ENCODE measurements at places on chromosomes 6 and 20. TPM values are rescaled to one million over a fixed set of nuclear protein-coding genes. Genes with fewer than 3 reads are reported as not detected.

ANKRD66 gene
- polyA plus RNA-seq: 0.06 TPM

TGM3 gene
- 0.82 TPM for polyA plus RNA-seq

GRCh38 chr6:18481870-18482269 is 94.7 kb downstream of the RNF144B start:
- no peak for DNase-seq

DNA sequence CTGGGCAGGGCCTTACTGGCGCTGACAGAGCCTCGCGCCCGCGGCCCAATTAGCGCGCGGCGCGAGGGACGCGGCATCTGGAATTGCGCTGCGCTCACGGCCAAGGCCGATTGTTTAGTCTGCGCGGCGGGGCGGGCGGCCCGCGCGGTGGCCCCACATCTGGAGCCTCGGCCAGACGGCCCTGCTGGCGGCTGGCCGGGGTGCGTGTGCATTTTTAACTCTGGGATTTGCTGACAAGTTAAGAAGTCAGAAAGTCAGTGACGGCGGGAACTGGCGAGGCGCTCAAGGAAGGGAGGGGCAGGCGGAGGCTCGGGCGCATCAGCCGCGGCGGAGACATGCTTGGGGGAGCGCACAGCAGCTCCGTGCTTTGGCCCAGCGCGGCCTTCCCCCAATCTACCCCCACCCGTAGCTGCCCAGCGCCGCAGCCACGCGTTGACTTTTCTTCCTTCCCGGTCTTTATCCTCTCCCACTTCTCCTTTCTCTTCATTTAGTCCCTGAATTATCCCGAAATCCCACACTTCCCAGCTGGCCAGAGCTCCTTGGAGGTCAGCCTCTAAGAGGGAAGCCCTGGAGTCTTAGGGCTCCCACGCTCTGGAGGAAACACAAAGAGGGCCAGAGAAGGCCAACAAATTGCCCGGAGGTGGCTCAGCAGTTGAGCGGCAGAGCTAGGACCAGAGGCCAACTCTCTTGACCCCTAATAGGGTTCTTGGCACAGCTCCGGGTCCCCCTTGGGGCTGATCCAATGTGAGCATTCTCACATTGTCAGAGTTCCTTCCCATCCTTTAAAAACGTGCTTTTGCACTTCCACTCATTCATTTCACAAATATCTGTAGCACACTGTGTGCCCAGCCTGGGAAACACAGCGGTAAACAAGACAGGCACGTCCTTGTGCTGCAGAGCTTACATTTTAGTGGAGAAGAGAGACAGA is 40.8 kb upstream of the FOXP4 start:
- no peak for DNase-seq

- DNase-seq: no peak
Observed at GRCh38 chr6:108198761-108199498, 33.1 kb downstream of the NR2E1 start.

LIN28B gene
- polyA plus RNA-seq: 0.06 TPM

WFDC12 gene
- not detected for polyA plus RNA-seq

GRCh38 chr6:123321020-123321419 is 315.7 kb downstream of the TRDN start:
- DNase-seq: no peak

GRCh38 chr6:109304284-109305015 is 77.8 kb downstream of the CD164 start:
- no peak for DNase-seq

EDEM2 gene
- polyA plus RNA-seq: 16.8 TPM

DNA sequence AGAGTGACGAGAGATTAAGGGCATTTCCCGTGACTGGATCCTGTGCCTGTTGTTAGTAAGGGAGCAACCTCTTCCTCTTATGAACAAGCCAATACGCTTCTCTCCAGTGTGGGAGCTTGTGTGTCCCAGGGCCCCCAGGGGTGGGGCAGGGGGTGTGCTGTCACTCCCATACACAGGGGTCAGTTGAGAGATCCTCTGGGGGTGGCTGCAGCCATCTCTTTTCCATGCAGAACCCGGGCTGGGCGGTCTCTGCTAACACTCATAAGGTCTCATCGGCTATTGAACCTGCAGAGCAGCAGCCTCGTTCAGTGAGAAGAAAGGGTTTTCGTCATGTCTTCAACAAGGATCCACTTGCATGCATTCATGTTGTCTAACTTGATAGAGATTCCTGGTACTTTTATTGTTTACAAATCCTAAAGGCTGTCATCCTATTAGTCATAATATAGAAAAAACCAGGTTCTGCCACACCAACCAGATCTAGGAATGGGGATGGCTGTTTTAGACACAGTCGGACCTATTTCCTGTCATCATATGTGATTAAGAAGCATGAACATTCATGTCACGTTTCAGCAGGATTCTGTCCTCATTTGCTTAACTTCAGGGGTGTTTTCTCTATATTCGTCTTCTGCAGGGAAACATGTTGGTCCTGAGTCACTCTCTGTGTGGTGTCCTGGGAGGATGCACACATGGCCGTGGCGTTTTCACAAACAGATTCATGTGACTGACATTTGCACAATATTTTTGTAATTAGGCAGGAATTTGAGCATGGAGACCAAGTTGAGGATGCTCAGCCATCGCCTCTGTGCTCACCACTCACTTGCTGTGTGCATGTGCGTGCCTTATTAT is 13.3 kb upstream of the THBS2 start:
- no peak for DNase-seq

DNA sequence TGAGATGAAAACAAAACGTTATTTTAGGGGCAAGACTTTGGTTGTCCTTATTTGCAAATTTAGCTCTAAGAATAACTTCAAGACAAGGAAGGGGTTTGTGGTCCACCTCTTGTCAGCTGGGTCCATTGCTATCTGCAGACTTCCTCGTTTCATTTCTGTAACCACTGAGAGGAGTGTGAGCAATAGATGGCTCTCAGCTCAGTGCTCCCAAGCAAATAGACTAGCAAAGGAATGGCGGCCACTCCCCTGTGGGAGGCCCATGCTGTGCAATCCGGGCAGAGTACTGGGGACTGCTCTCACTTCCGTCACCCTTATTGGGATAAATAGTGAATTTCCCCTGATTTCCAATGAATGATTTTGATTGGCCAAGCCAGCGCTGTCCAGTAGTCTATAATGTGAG is 176.6 kb downstream of the ZDHHC14 start:
- no peak for DNase-seq

HLA-DRB5 gene
- 15.4 TPM for polyA plus RNA-seq

- DNase-seq: no peak
Observed at GRCh38 chr6:35136185-35136584, 5.0 kb downstream of the TCP11 start.

DNA sequence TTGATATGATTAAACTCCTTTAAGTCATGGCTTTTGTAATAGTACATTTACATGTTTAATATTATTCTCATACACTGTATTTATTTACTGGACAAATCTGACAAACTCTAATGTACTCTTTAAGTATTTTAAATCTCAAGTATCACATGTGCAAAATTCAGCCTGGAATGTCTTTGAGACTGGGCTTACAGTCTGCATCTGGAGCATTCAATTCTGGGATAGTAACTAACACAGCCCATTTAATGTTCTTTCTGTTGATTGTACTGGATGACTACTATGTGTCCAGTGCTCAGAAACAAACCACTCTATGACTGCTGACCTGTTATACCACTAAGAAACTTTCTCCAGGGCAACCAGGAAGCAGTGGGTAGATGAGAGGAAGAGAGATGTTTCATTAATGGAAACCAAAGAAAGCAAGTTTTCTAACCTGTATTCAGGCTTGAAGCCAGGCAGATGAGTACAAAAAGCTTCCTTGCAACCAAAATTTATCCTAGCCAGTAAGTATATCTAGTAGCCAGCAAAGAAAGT is 26.8 kb downstream of the FBXL4 start:
- DNase-seq: no peak

- no peak for DNase-seq
Observed at GRCh38 chr6:107987805-107988204, 29.8 kb upstream of the SEC63 start.

COX4I2 gene
- 2.4 TPM for polyA plus RNA-seq

GRCh38 chr6:105401247-105402089 is 1.4 kb downstream of the PREP start:
- no peak for DNase-seq

- DNase-seq: no peak
Observed at GRCh38 chr6:168877821-168878282, 375.8 kb downstream of the THBS2 start.

ESF1 gene
- 27.4 TPM for polyA plus RNA-seq

DNA sequence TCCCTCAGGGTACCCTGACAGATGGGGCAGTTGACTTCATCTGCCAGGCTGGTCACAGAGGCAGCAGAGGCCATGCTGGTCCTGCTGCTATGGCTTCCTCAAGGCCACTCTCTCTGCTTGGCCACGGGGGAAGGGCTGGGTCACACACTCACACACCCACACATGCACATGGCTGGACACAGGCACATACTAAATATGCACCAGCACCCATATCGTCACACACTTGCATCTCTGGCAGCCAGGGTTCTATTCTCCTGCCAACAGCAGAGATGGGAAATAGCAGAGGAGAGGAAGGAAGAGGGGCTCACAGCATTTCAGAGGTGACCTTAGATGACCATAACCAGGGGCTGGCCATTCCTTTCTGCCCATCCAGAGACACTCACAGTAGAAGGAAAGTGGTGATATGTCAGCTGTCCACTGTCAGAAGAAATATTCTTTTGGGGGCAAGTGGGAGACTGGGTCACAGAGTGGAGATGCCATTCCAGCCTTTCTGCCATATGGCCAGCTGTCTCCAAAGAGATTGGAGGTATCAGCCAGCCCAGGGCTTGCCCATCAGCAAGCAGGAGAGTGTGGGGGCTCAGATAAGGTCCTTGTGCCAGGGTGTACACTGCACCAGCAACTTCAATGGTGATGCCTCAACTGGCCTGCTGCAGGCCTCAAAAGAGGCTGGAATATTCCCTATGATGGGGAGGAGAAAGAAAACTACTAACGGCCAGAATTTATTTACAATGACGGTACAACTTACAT is at the start of gene TRIM10:
TSS of gene TRIM10 (minus strand) at position 427 of the 747 bp plus-strand sequence. CDS start at position 74, 353 bp downstream.
- DNase-seq: no peak

- no peak for DNase-seq
Observed at GRCh38 chr6:51352506-51353029, 533.9 kb downstream of the TFAP2B start.

CST7 gene
- 0.48 TPM for polyA plus RNA-seq

UBD gene
- polyA plus RNA-seq: 1.3 TPM

DNA sequence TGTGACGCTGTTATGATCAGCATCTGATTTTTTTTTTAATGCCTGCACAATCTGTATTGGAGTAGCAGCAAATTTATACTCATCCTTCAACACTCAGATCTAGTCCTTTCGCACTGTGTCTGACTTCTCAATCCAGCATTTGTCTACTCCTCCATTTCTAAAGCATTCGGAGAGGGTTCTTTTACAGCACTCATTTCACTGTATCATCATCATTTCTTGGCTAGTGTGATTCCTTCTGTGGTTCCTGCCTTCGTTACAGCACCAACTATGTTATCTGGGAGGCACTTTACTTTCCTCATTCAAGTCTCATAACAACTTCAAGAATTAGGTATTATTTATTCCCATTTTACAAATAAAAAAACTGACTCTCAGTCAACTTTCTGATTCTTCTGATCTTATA is 18.0 kb downstream of the NUDT3 start:
- no peak for DNase-seq

FAM162B gene
- 8.0 TPM for polyA plus RNA-seq

ENPP1 gene
- 19.3 TPM for polyA plus RNA-seq
